ENCODE measurements at places on chromosomes 2 and 18. TPM values are rescaled to one million over a fixed set of nuclear protein-coding genes. Genes with fewer than 3 reads are reported as not detected.

- H3K27ac ChIP-seq = no peak overlapping the region
- no peaks in the 10 kb centered on the region for H3K36me3 ChIP-seq
These were observed 1406.1 kb upstream of the NXPH2 start for GRCh38 chr2:140186313-140186712.

GRCh38 chr2:18976168-18976961 is 382.1 kb downstream of the OSR1 start:
- peak; percentile 42 for DNase-seq
- no peaks in the 10 kb centered on the region for H3K27me3 ChIP-seq
- H3K4me3 ChIP-seq = no peak overlapping the region

DNA sequence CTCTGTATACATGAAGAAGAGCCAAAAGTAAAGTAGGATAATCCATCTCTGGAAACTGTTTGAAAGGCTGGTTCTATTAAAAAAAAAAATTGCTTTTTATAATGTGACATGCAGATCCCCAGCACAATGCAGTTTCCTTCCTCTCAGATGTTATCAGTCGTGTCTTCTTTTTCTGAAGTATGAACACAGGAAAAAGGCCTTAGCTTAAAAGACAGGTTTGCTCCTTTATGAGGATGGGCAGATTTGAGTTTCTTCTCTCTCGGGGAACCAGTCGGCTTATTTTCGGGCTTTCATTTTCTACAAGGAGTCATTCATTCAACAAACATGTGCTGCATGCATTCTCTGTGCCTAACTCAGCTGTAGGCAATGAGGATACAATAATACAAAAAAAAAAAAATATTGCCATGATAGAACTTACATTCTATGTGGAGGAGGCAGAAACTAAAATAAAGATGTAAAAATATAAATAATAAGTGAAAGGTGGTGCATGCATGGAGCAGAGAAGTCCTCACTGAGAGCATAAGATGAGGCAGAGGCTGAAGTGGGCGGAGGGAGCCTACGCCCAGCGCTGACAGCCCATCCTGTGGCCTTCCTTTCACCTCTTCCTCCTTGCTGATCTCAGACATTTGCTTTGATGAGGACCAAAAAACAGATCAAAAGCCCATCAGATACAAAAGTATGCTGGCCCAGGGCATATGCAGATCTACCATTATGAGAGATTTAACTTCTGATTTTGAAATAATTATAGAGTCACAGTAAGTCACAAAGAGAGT is at the start of gene CD226:
TSS of gene CD226 (minus strand) at position 513 of the 773 bp plus-strand sequence. CDS start at position 46, 467 bp downstream.
- no peak within 1 kb of the TSS for H3K4me3 ChIP-seq
- DNase-seq = no peak
- H3K27me3 ChIP-seq = no peaks in the 10 kb centered on the region
- H3K4me1 ChIP-seq = no peaks in the 10 kb centered on the region
- no peaks in the 10 kb centered on the region for H3K36me3 ChIP-seq
- no peak within 1 kb of the TSS for H3K27ac ChIP-seq

- H3K36me3 ChIP-seq = no peaks in the 10 kb centered on the region
- DNase-seq = no peak
- no peak overlapping the region for H3K27ac ChIP-seq
- no peak overlapping the region for H3K4me3 ChIP-seq
These were observed 11.8 kb downstream of the CCDC85A start for GRCh38 chr2:56195563-56195962.

GRCh38 chr18:48725562-48725961 is 186.7 kb downstream of the CTIF start:
- H3K27me3 ChIP-seq = no peaks in the 10 kb centered on the region
- no peak overlapping the region for H3K4me3 ChIP-seq
- H3K27ac ChIP-seq = no peak overlapping the region
- no peaks in the 10 kb centered on the region for H3K4me1 ChIP-seq
- DNase-seq = no peak

DNA sequence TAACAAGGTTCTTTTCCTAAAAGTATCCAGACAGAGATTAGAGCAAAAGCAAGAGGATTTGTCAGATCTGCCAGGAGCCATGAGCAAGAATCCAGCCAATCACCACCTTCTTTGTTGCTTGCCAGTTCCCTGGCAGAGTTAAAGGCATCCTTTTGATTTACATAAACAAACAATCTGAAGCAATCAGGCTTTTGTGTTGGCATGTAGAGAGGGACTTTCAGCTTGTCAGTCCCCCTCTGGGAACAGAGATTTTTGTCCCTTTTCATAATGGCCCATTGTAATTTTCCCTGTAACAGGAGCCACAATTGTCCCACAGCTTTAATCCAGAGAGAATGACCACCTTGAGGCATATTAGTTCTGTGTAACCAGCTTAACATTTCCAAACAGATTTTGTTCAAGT is at the start of gene ERMN:
TSS of gene ERMN (minus strand) at position 39 of the 400 bp plus-strand sequence. CDS start 182 bp downstream, outside the sequence.
- H3K27ac ChIP-seq = no peak within 1 kb of the TSS
- no peaks in the 10 kb centered on the region for H3K36me3 ChIP-seq
- H3K27me3 ChIP-seq = no peaks in the 10 kb centered on the region
- no peak within 1 kb of the TSS for H3K4me3 ChIP-seq

DNA sequence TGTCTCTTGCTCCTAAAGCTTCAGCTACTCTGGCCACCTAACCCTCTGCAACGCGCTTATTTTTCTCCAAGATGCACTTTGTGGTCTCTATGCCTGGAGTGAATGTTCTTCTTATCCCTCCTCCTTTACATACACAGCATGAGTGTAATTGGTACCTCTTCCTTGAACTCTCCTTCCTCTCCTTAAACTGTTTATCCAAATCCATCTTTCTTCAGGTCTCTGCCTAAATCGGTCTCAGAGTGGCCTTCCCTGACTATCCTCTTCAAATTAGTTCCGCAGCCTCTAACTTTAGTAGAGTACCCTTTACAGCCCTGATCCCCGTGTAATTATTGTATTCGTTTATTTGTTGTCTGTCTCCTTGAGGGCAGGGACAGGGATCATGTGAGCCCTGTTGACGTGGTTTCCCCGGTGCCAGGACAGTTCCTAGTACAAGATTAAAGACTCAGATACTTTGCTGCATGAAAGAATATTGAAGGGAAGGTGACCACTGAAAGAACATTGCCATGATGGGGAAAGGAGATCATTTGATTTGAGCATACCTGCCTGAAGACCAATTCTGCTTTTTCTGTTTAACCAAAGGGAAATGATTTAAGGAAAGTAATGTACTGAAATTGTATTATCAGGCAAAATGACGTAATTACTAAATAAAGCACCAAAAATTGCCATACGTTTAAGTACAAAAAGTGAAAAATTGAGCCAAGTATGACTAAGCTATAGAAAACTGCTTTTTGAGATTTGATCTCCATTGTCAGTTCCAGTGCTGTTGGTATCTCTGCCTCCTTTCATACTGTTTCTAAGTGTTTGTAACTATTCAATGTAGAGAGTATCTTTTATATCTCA is 1.2 kb downstream of the CNOT9 start:
- H3K27ac ChIP-seq = peak overlapping the region; percentile 67
- no peaks in the 10 kb centered on the region for H3K36me3 ChIP-seq
- no peaks in the 10 kb centered on the region for H3K27me3 ChIP-seq
- H3K4me3 ChIP-seq = peak overlapping the region; percentile 80

GRCh38 chr18:78390348-78390951 is 589.2 kb upstream of the SALL3 start:
- no peaks in the 10 kb centered on the region for H3K4me1 ChIP-seq
- no peak for DNase-seq
- no peaks in the 10 kb centered on the region for H3K36me3 ChIP-seq
- H3K4me3 ChIP-seq = no peak overlapping the region
- H3K27me3 ChIP-seq = no peaks in the 10 kb centered on the region
- no peak overlapping the region for H3K27ac ChIP-seq

DNA sequence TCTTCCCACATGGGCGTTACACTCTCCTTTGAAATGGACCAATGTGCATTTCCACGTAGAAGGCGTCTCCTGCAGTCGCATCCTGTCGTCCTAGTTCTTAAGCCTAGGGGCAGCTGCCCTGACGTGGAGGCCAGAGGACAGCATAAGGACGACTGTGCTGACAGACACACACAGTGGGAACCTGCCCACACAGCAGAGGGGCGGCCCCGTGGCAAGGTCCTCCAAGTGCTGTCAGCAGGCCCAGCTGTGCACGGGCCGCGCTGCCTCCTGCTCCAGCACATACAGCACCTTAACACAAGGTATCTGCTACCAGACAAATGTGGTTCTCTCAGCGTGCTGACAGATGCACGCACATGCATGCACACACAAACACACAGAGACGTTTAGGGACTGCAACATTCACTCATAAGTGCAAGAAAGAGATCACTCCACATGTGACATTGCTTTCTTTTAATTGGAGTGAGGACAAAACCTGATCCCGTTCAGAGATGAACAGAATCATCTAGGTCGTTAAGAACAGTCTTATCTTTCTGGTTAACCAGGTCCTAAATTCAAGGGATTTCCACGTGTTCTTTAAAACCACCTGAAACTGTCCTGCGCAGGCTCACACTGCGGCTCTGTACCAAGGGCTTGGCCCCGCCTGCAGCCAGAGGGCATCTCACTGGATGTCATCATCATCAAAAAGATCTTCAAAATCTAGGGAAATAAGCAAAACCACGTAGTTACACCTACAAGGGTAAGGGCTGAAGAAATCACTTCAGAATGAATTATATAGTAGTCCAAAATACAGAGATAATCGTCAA is 5.5 kb downstream of the COPS9 start:
- no peak overlapping the region for H3K4me3 ChIP-seq
- H3K4me1 ChIP-seq = no peaks in the 10 kb centered on the region
- no peak overlapping the region for H3K27ac ChIP-seq
- peaks cover 22% of the 10 kb centered on the region for H3K36me3 ChIP-seq

DNA sequence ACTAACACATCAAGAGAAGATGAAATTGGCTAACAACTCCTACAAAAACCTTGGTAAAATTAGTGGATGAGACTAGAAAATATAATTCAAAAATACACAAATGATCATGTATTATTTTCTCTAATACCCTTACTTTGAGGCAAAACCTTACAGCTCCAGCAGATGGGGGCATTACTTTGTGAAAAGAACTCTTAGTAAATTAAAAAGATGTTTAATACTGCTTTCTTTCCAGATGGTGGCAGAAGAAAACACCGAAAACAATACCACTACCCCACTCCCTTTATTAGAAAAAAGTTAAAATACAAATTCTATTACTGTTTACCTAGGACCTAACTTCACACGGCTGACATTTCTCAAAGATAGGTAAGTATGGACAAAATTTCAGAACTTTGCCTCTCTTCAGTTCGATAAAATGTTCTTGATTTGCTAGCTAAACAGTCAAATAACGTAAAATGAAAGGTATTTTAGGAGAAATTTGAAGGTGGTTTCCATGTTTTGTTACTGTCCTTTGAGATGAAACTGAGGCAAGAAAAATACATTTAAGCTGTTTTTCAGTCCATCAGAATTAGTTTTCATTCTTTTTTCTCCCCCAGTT is 30.6 kb downstream of the ORC4 start:
- no peak overlapping the region for H3K27ac ChIP-seq
- H3K4me1 ChIP-seq = no peaks in the 10 kb centered on the region
- no peak overlapping the region for H3K4me3 ChIP-seq
- no peak for DNase-seq
- no peaks in the 10 kb centered on the region for H3K36me3 ChIP-seq
- H3K27me3 ChIP-seq = no peaks in the 10 kb centered on the region

DNA sequence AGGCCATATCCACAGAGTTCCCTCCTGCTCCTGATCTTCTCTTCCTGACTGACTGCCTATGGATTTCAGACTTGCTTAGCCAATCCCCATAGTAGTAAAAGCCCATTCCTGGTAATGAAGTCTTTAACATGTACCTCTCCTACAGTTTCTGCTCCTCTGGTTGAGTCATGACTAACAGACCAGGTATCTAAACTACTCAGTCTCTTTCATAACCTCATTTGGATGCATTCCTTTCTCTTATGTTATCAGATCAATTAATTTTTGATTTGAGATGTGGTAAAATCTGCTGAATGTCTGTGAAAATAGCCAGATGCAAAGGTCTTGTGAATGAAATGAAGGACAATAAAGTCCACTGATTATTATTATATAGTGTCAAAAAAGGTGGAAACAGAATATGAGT is 198.0 kb downstream of the NBAS start:
- H3K27ac ChIP-seq = no peak overlapping the region
- DNase-seq = no peak
- H3K36me3 ChIP-seq = peaks cover 3% of the 10 kb centered on the region
- no peaks in the 10 kb centered on the region for H3K27me3 ChIP-seq
- no peaks in the 10 kb centered on the region for H3K4me1 ChIP-seq
- no peak overlapping the region for H3K4me3 ChIP-seq

The CYTIP gene
- 21.1 TPM for total RNA-seq

The PTH2R gene
- 0.18 TPM for total RNA-seq

The TNFAIP6 gene
- 3.6 TPM for total RNA-seq

The REG1B gene
- 4.9 TPM for total RNA-seq

The AQP4 gene
- total RNA-seq = not detected

The NDC80 gene
- total RNA-seq = 0.29 TPM
